ENCODE measurements at places on chromosomes 12 and 14.

DNA sequence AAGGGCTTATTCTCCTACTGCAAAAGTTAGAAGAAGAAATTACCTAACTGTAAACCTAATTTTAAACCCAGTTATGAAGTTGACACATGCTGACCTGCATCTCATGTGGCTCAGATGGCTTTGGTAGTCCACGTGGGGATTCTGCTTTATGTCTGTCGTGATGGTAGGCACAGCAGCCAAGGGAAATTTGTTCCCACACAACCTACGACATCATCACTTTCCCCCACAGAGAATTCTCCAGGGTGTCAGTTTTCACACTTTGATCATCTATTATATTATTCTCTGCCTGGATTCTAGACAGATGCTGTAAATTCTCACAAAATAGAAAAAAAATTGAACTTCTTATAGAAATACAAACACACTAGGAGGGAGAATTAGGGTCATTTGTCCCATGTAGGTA lies 70.6 kb downstream of the PTHLH start:
- no peak for DNase-seq

- no peak for DNase-seq
Observed at GRCh38 chr14:71286126-71286525, 378.9 kb downstream of the PCNX1 start.

- DNase-seq, result no peak
Observed at GRCh38 chr14:103143506-103143905, 20.2 kb downstream of the TNFAIP2 start.

DNA sequence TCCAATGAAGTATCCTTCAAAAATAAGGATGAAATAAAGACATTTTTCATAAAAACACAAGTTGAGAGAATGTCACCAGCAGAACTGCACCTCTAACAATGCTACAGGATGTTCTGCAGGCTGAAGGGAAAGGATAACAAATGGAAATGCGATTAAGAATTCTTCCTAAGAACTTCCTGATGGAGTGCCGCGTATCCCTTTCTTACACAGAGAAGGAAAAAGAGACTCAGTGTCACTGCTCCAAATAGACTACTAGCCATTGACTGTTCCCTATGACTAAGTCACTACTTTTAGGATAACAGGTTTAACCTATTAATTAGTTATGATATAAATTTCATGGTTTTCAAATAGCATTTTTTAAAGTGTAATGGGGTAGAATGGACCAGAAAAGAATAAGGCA lies 3.2 kb downstream of the ANO2 start:
- no peak for DNase-seq

DNA sequence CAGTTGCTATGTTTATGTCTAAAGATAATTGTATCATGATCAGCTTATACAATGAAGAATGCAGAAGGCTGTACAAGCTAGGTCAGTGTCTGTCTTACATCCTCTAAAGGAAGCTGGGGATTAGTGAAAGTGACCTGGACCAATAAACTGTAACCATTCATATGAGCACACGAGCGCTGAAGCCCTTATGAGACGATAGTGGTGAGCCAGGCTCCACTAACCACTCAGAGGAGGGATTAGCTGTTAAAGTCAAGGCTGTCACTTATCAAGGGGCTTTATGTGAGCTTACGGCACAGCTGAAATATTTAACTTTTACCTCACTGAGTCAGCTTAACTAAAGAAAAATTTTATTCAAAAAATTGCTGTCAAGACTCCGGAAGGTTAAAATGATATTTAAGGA lies 30.3 kb downstream of the NDUFA12 start:
- DNase-seq, result no peak

GRCh38 chr14:99589651-99590530 lies 14.1 kb downstream of the CCDC85C start:
- DNase-seq, result no peak

GRCh38 chr12:66269757-66270383 lies 32.4 kb upstream of the HELB start:
- DNase-seq, result no peak

DNA sequence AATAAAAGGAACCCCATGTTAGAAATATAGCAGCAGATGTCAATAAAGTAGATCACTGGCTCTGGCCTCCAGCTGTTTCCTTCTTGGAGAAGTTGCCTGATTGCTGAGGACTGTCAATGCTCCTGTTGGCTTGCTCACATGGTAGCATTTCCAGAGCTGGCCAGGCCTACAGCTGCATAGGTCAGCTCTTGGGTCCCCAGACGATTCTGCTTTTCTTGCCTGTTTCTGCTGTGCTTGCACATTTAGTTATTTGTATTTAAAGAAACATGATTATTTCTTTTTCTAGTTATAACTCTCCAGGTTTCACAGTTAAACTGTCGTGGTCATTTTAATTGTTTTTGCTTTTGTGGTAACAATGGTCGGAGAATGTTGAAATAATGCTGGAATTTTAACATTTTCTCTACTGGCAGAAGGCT lies 7.2 kb downstream of the NAV3 start:
- no peak for DNase-seq

DNA sequence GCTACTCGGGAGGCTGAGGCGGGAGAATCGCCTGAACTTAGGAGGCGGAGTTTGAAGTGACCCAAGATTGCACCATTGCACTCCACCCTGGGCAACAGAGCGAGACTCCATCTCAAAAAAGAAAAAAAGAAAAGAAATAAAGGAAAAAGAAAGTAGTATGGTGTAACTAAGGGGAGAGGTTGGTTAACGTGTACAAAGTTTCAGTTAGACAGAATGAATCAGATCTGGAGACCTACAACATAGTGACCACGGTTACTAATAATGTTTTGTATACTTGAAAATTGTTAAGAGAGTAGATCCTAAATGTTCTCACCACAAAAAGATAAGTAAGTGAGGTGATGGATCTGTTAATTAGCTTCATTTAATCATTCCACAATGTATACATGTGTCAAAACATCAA lies 1208.8 kb downstream of the VRK1 start:
- no peak for DNase-seq

- no peak for DNase-seq
Observed at GRCh38 chr12:75389061-75389460, 1.8 kb upstream of the GLIPR1L2 start.

GRCh38 chr14:77100961-77101360 lies 2.9 kb downstream of the CIPC start:
- DNase-seq, result no peak

- no peak for DNase-seq
Observed at GRCh38 chr14:36879558-36879957, 217.9 kb downstream of the PAX9 start.

- DNase-seq, result no peak
Observed at GRCh38 chr14:55412676-55413075, 1.0 kb upstream of the ATG14 start.

DNA sequence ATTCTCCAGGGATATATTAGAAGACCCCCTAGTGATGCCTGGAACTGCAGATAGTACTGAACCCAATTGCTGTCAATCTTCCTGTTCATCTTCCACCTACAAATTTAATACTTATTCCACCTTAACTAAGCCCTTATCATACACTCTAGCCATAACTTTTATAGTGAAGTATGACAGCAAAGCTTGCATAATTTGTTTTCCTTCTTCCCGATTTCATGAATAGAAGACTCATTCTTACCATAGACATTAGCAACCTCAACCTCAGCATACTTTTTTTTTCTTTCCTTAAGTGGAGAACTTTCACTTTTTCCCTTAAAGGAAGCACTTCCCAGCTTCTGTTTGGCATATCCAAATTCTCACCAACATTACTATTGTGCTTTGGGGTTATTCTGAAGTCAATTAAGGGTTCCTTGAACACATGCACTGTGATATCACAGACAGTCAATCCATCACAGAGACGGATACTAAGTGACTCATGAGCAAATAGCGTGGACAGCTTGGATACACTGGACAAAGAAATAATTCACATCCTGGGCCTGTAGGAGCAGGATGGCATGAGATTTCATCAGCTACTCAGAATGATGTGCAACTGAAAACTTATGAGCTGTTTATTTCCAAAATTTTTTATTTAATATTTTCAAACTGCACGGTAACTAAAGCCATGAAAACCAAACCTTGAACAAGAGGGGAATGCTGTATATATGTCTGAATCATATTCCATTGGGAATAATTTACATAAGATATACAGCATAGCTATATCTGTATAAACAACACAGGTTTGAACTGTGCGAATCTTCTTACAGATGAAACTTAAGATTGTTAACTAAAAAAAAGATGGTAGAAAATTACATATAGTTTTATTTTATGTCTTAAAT lies 63.9 kb downstream of the SYT1 start:
- no peak for DNase-seq

DNA sequence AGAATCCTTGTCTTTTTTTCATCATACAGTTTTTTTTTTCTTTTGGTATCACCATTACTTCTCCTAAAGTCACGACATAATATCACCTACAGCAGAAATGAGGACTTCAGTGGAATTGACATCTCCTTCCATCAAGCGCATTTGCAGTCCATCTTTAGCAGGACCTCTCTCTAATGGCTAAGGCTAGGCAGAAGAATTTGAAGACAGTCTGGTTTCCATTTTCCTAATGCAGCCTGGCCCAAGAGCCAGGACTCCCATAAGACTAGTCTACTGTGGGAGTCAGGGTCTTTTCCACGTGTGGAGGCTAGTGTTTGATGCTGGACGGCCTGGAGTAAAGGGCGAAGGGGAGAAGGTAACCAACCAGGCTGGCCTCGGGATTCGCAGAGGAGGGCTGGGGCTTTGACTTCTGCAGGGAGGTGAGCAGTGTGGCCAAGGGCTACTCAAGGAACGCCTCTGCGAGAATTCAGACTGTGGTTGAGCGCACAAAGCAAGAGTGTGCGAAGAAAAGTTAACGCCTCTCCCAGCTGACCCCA lies 769 bp upstream of the ZNF740 start:
- no peak for DNase-seq

- no peak for DNase-seq
Observed at GRCh38 chr12:41073633-41074472, 114.3 kb upstream of the PDZRN4 start.
